Nucleus accumbens (tissue), 56 donors: ENCODE measurements at places on chromosomes 12 and 14.

GRCh38 chr12:7282844-7283243, 21.0 kb upstream of the ACSM4 start:
- no peak for DNase-seq

GRCh38 chr14:93780813-93781400, 7.4 kb downstream of the PRIMA1 start:
- no peak for DNase-seq

- DNase-seq, result no peak
These were observed 127.7 kb downstream of the PDE3A start for GRCh38 chr12:20495997-20496396.

- DNase-seq, result no peak
These were observed 185.1 kb downstream of the ANO6 start for GRCh38 chr12:45400991-45401390.

- DNase-seq, result no peak
These were observed 22.0 kb downstream of the TSPAN8 start for GRCh38 chr12:71135812-71136176.

DNA sequence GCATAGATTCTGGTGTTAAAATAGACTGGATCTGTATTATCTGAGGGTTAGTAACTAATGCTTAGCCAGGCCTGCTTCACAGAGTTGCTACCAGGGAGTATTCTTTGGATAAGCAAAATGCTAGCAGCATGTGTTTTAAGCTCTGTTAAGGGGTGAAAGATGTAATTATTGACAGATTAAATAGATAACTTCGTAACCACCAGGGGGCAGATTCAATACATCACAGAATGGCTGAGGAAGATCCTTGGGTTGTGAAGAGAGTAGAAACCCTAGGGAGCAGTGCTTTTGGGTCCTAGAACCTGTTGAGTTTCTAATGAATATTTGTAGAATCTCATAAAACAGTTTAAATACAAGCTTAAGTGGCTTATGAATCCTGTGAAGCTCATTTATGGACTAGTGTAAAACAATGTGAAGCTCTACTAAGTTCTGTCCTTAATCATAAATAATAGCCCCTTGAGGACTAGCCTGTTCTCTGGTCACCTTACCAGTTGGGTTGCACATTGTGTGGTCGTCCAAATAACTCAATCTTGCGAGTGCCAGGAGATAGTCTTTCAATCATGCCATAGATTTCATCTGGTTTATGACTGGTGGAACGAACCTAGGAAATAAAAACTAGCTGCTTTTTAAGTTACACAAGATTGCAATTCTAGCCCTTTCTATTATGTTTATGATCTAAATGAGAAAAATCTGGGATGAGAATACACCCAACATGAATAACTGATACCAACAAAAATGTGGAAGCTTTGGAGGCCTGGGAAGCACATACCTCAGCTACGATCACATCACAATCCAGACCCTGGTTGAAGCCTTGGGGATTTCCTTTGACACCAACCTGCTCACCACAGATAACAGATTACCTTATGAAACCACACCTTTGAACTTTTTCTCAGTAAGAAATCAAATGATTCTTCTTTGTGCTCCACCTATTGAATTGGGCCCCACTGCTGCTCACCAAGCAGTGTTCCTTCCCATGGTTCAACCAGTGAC, 12.3 kb downstream of the METTL3 start:
- no peak for DNase-seq

DNA sequence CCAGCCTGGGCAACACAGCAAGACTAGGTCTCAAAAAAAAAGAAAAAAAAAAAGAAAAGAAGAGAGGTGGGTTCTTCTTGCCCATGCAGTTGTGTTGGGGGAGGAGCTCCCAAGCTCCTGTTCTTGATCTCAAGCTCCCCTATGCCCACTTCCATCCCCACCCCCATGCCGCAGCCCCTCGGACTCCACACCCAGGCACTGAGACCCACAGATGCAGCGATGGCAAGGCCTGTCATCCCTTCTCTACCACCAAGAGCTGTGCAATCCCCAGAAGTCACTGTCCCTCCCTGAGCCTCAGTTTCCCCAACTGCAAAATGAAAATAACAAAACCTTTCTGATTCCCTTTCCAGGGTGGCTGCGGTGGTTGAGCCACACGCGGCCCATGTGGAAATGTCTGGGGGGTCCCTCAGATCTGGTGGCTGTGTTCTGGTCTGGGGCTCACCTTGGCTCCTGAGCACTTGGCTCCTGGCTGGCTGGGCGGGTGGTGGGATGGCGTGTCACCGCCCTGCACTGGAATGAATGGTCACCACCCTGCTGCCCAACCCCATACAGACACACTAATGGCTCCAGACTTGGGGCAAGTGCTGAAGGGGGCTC, 22.6 kb upstream of the KIF26A start:
- DNase-seq, result no peak
